Stimulated activated CD4-positive, alpha-beta T cell treated with anti-CD3 and anti-CD28 coated beads, Interleukin-2, amount 100 ng/mL, for 4 hours (primary cell): ENCODE measurements at places on chromosomes 7 and 10.

DNA sequence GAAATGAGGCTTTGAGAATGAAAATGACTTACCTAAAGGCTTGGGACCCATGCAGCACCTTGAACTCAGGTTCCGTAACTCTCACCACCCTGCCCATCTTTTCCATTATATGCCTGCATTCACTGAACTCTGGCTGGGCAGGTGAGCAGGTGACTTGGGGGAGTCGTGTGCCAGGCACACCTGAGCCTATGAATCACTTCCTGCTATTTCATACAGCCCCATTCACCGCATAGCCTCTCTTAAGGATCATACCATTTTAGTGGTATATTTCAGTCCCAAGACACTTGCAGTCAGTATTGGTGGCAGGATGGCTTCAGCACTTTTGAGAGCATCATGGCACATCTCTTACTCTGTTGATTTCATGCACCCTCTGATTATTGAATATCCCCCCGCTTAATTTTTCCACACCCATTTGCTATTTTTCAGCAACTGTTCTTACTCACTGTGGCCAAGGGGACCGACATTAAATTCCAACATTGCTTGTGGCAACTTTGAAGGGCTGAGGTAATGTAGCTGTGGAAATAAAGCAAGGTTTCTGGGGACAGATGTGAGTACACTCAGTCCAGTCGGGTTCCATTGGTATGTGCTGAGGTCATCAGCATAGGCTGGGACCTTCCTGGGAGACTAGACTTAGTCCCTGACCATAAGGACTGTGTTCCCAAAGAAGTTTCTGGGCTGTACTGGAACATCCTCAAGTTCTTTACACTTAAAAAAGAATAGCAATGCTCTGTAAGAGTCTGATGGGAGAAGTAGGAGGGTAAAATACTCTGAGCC is 39.8 kb upstream of the ZNF438 start:
- DNase-seq = no peak

GRCh38 chr10:117217196-117217761 is 20.0 kb downstream of the KCNK18 start:
- no peak for DNase-seq

DNA sequence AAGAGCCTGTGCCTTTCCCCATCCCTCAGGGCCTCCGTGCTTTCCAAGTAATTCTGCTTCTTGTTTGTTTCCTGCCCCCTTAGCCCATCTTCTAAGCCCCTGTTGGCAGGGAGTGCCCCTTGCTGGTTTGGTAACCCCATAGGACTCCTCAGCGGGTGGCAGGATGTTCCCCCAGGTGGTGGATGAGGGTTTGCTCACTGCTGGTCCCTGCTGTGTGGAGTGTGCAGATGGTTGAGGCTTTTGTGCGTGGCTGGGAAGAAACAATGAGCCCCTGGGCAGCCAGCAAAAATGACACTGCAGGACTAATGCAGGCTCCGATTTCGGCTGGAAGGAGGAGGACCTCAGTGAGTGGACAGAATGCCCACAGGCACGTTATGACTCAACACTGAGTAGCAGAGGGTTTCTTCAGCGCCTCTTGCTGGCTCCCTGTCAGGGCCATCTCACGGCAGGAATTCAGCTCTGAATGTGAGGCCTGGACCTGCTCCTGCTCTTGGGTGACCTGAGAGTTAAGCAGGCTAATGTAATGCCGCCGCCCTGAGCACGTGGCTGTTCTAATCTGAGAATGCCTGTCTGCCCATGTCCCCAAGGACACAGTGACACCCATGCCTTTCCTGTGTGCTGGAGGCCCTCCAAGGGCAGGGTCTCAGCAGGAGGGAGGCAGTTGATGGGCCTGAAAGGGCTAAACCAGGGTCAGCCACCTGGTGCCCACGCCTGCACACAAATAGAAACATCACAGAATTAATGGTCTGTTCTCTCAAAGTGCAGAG is 16.6 kb downstream of the BAG3 start:
- no peak for DNase-seq

DNA sequence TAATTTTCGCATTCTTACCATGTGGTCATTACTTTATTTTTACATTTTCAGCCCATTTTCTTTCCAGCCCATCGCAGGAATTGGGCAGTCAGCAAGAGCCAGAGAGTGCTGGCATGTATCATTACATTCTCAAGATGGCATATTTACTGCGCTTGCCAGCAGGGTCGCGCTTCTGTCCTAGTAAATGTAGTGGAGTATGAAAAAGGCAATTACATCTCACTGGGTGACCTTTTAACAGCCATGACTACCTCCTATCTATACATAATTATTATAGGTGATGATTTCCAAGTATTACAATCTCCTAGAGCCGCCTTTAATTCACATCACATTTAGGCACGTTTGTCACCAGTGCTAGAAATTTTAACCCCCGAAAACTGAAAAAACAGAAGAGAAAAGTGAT is 433.7 kb upstream of the MGMT start:
- DNase-seq = no peak

GRCh38 chr10:78702876-78703275 is 365.9 kb upstream of the ZMIZ1 start:
- no peak for DNase-seq
